ENCODE measurements at places on chromosomes 1 and 21.

DNA sequence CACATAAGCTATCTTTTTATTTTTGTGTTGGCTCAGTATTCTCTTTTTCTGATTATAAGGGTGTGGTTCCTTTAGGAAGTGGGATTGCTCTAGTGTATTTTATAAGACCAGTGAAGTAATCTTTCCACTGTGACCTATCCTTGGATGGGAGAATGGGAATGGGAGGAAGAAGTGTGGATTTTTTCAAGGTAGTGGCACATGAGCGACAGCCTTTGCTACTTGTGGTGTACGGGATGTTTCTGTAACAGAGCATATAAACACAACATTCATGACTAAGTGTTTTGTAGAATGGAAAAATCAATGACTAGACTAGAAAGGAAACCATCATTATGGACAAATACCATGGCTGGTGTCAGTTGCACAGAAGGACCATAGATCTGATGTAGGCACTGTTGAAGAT, 209.6 kb downstream of the GIPC2 start:
- DNase-seq, result no peak

DNA sequence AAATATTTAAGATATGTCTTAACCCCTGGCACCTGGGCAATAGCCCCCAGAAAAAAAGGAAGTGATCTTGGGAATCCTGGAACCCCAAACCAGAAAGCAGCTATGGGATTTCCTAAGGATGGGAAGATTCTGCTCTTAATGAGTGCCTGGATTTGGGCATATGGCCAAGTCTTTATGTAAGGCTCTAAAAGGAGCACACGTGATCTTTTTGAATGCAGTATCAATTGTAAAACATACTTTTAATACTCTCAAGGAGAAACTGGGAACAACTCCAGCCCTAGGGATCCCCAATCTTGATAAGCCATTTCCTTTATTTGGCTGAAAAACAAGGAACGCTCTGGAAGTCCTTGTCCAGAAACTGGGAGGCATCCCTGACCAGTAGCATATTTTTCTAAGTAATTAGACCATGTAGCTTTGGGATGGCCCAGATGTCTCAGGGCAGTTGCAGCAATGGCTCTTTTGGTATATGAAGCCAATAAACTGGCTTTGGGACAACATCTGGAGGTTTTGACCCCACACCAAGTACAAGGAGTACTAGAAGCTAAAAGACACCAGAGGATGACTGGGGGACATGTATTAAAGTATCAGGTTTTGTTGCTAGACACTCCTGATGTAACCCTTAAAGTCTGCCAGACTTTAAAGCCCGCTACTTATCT, 80.9 kb upstream of the KIAA0040 start:
- DNase-seq, result no peak

DNA sequence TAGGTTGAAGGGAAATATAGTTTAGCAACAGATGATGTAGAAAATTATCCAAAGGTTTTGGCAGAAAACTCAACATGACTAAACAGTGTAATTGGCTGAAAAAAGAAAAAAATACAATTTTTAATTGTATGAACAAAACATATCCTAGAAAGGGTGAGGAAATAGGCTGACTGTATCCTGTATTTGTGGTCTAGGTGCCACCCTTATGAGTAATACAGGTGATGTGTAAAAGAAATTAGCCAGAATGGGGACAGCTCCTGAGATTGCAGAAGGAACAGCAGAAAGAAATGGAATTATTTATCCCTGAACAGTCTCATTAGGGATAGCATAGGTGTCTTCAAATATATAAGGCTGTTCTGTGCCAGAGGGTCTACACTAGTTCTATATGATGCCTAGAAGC, 24.6 kb downstream of the DNASE2B start:
- DNase-seq, result no peak

- DNase-seq, result no peak
These were observed 498 bp downstream of the KRTAP10-2 start for GRCh38 chr21:44550807-44551206.

- DNase-seq, result no peak
These were observed 174.3 kb downstream of the ADGRL2 start for GRCh38 chr1:81974883-81975555.

DNA sequence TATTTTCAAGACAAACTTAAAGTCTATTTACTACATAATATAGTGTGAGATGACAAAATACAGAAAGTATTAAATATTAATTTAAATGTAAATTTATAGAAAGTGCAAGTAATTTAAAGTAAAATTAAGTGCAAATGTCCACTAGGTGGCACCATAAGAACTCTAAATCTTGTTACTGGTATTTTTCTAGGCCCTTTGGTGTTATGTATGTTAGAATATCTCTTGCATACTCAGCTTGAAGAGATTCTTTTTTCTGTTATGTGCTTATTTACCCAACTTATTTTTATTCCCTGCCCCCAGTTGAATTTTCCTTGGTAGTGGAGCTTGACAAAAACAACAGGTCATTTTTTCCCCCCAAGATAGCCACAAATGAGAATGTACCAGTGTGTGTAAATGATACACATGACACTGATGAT, 71.5 kb downstream of the RPS6KC1 start:
- DNase-seq, result no peak

DNA sequence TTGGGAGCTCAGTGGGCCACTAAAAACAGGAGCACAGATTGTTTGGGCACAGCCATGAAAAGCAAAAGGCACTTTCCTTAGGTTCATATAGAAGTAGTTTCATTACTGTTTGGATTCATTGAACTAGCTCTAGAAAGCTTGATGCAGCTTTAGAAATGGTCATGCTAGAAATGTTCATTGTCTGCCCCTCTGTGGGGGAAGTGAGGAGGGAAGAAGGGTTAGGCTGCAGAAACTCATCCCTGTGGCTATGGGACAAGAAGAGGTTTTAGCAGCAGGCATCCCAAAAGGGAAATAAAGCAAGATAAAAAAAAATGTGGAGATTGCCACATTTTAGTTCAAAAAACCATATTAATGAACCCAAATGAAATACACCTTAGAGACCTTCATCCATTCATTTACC, 359.6 kb upstream of the PTBP2 start:
- no peak for DNase-seq

- DNase-seq, result peak; percentile 79
These were observed at the start of gene EFNA1 for GRCh38 chr1:155127105-155127966. EFNA1 (plus strand) TSS chr1:155127876; CDS start chr1:155127978, 102 bp downstream.

DNA sequence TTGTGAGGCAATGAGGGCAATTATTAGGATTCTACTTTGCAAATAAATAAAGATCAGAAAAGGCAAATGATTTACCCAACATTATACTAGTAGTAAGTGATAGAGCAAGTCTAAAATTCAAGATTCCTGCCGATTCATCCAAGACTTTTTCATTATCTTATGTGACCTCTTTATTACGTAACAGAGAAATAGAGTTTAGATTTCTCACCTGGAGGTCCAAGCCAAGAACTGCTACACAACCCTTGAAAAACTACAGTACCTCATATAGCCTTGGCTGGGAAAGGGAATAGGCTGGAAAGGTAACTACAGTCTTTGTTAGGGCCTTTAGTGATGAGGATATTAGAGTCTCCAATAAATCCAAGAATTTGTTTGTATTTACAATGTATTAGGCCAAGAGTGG, 13.3 kb downstream of the EEIG2 start:
- no peak for DNase-seq

DNA sequence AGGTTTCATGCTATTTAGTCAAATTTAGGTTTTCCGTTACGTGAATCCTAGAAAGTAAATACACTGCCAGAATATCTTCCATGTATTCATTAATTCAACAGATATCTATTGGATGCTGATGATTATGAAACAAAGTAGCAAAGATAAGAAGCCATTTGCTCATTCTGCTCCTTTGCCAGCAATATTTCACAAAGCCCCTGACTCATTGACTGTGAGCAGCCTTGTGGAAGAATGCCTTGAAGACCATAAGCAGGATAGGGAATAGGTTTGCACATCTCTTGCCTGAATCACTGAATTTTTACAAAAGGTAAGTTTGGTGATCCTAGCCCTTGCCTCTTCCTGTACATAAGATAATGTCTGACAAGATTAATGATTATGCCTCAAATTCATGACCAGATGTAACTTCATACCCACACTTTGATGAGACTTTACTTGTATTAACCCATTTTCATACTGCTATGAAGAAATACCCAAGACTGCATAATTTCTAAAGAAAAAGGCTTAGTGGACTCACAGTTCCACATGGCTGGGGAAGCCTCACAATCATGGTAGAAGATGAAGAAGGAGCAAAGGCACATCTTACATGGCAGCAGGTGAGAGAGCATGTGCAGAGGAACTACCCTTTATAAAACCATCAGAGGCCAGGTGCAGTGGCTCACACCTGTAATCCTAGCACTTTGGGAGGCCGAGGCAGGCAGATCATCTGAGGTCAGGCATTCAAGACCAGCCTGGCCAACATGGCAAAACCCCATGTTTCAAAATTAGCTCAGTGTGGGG, 1.6 kb upstream of the PIGK start:
- no peak for DNase-seq

DNA sequence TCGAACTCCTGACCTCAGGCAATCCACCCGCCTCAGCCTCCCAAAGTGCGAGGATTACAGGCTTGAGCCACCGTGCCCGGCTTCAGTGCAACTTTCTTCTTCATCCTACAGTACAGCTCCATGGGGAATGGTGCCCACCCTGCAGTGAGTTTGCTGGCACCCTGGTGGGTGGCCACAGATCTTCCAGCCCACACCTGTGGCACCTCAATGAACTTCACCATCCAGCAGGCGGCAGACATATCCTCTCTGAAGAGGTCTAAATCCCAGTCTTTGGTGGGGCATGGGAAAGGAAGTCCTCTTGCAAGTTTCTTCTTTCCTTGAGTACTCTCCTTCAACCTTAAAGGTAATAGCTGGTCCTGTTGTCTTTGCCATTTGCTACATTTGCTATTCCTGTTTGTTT, 18.1 kb upstream of the ZBTB8A start:
- DNase-seq, result no peak

DNA sequence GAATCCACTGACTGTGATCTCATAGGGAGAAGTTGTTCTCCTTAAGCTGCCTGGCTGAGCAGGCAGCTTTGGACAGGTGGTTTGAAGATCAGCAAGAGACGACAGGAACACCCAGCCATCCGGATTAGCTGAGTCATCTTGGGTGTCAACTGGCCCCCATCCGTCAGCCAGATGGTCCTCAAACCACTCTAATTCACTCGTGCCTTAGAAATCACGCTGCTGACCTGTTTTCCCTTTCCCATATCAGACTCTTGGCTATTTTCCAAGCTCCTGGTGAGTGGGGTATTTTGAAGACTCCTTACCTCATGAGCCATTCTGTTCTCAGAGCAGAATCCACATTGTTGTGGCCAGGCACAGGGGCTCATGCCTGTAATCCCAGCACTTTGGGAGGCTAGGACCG, 149.1 kb upstream of the L1TD1 start:
- peak; percentile 76 for DNase-seq

GRCh38 chr1:77541162-77541545, 141.3 kb downstream of the ZZZ3 start:
- DNase-seq, result no peak

- peak; percentile 59 for DNase-seq
These were observed 20.0 kb upstream of the EPHA2 start for GRCh38 chr1:16175610-16176553.

GRCh38 chr1:11706292-11706691, 14.8 kb downstream of the DRAXIN start:
- DNase-seq, result no peak

DNA sequence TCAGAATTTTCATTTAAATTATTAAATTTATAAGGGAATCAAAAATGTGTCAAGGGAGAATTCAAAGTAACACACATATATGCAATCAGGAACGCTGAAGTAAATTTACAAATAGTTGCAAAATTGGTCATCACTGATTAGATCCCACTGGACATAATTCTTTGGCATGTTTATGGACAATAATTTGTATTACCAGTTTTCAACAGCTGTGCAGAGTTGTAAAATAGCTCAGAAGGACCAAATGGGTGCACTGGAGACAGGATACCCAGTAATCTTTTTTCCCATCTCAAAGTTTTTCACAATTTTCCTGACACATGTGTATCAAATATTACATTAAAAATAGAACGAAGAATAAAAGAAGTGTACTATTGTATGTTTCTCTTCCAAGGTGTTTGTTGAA, 4.1 kb upstream of the ANGPTL1 start:
- no peak for DNase-seq

GRCh38 chr21:15771311-15771710, 41.5 kb downstream of the USP25 start:
- DNase-seq, result no peak

DNA sequence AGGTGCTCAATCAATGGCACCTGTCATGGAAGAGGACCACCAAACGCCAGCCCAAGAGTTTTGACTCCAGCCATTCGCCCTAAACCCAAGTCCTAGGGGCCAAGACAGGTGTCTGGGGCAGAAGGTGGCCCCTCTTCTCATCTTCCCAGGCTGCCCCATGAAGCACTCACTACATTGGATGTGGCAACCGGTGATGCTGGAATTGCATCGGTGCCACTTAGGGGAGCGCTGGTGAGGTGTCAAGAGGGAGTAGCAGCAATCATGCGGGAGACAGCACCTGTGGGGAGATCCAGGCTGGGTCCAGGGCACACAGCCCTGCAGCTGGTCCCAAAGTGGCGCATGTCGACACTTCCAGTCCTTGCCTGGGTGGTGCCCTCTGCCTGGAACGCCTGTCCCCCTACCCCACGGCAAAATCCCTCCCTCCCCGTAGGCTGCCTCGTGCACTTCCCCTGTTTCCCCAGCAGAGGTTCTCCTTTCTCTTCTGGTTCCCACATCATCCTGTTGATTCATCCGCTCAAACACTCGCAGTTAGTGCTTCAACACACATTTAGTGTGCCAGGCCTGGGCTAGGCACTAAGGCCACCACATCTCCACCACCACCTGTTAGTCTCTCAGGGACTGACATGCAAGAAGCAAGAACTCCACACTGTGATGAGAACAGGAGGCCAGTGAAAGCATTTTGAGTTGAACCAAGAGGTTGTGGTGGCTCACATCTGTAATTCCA, 18.5 kb downstream of the PLA2G2D start:
- DNase-seq, result peak; percentile 87

DNA sequence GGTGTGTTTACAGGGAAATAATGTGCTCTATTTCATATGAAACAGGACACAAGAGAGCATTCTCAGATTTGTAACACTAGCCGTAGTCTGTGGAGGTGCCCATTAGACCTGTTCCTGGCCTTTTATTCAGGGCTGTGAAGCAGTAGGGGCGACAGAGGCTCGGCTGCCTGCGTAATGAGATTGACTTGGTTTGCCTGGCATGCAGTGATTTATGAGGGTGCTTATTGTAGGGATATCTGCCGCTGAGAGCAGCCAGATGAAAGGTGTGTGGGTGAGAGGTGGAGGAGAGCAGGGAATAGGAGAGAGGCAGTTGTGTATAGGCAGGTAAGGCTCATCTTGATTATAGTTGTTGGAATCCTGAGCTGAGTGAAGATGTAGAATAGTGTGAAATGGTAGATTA, 51.3 kb downstream of the DNAJC6 start:
- no peak for DNase-seq

DNA sequence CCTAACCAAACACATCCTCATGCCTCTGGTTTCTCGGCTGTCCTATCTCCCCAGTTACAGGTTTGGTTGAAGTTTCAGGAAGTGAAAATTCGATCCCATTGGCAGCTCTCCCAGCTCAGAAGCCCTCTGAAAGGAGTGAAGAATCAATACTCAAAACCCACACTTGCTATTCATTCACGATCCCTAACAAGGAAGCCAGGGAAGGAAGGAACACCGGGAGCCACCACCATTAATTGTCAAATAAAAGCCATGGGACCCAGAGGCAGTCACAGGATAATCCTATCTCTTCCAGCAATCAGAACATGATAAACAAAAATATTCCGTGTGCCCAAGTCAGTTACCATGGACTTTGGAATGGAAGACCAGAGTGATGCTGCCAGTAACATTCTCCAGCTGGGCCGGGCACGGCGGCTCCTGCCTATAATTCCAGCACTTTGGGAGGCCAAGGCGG, 7.0 kb downstream of the TMPRSS2 start:
- no peak for DNase-seq
